Effector CD8-positive, alpha-beta T cell (primary cell): ENCODE measurements at places on chromosomes 3 and 15.

DNA sequence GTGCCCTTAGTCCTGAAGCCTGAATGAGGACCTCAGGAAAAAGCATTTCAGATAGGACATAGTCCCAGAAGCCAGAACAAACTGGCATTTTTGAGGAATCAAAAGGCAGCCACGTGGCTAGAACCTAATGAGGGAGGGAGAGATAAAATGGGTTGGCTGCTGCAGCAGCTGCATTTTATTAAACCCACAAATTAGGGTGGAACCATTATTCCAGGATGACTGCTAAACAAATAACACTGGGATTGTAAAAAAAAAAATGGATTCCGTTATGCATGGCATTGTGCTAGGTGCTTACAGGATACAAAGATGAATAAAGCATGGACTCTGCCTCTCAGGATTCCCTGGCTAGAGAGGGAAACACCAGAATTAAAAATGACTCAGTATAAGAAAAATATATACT lies 141.5 kb downstream of the SATB1 start:
- DNase-seq = no peak

GRCh38 chr3:150073031-150073430 lies 102.3 kb upstream of the PFN2 start:
- DNase-seq = no peak

DNA sequence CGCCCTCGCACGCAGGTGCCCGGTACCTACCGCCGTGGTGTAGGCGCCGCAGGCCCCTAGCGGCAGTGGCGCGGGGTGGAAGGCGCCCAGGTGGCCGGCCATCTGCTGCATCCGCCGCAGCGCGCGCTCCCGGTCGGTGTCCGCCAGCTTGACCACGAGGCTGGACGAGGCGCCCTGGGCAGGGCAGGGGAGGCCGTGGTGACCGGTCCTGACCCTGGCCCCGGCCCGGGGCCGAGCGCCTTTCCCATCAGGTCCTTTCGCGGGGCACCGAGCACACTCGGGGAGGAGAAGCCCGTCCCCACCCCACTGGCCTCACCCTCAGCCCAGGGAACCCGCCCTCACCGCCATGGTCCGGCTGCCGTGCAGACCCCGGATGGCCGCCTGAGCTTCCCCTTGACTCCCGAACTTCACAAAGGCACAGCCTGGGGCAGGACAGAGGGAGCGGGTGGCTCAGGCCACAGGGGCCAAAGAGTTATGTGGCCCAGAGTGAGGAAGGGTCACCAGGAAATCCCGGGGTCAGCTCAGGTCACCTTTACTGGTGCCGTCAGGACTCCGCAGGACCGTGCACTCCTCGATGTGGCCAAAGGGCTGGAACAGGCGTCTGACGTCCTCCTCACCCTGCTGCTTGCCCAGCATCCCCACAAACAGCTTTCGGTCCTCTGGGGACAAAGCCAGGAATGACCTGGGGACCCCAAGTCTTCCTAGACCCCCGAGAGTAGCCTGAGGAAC lies 17.4 kb upstream of the PARP6 start:
- DNase-seq = no peak

- DNase-seq = no peak
Observed at GRCh38 chr3:180657094-180657493, 22.2 kb downstream of the CCDC39 start.

DNA sequence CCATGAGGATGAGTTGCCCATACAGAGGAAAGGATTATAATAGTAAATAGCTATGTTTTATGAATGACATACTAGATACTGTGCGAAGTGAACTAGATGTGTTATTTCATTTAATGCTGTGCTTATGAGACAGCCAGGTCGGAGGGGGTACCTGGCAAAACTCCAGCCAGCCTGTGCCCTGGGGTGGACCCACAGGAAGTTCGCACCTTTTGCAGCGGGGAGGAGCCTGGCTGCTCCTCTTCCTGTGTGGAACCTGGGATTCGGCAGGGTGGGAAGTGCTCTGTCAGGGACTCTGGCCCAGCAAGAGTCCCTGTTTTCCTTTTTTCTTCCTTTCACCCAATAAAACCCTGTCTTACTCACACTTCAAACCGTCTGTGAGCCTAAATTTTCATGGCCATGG lies 452.2 kb downstream of the IL5RA start:
- DNase-seq = no peak

DNA sequence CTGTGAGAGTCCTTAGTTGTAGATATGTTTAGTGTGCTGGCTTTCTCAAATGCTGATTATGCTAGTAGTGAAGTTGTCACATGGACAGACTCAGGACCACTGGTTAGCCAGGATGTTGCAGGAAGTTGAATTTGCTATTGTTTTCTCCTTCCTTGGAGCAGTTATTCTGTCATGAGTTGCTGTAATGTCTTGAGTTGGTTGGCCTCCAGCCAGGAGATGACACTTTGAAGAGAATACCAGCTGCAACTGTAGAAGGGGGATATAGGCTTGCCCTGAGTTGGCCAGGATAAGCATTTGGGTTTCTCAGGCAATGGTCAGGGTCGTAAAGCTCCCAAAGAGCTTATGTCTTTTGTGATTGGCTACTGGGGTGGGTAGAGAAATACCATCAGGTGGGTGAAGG lies 206.7 kb downstream of the ZNF621 start:
- DNase-seq = no peak

GRCh38 chr3:185750702-185751101 lies 74.1 kb downstream of the IGF2BP2 start:
- DNase-seq = no peak

- DNase-seq = no peak
Observed at GRCh38 chr3:18630295-18630694, 205.2 kb upstream of the SATB1 start.

DNA sequence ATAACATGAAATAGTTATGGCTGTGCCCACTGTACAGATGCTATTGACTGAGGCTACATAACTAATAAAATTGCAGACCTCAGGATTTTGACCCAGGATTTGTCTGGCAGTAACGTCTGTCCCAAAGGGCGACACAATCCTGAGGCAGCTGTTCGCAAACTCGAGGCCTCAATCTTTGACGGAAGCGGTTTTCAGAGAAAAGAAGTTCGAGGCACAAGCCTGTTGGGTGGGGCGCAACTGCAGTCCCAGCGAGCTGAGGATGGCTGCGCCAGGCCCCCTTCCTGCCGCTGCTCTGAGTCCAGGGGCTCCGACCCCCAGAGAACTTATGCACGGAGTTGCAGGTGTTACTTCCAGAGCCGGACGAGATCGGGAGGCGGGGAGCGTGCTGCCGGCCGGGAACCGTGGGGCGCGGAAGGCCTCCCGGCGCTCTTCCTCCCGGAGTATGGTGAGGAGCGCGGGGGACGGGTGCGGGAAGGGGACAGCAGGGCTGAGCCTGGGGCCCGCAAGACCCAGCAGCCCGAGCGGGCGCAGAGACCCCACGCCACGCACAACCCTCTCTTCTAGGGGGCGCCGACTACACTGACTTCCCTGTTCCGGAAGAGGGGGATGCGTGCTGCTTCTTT lies at the start of gene PARP15:
TSS of gene PARP15 (plus strand) at position 242 of the 623 bp plus-strand sequence. CDS start at position 260, 18 bp downstream.
- peak; percentile 2 for DNase-seq

DNA sequence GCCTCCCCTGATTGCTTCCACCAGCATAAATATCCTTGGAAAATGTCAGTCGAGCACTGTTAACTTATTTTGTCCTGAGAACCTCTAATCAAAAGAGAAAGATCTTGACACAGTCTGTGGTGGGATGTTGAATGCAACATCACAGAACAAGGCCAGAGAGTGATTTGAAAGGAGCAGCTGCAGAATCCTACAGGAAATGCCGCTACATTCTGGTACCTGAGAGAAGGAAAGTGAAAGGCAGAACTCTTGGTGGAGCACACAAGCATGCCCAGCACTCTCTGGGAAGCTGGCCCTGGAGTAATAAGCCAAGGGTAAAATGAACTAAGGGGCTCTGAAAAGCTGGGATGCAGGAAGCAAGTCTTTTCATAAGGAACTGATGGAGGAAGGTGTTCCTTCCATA lies 75.8 kb downstream of the CBLB start:
- no peak for DNase-seq

GRCh38 chr15:43463507-43463906 lies 29.4 kb downstream of the TP53BP1 start:
- DNase-seq = no peak

DNA sequence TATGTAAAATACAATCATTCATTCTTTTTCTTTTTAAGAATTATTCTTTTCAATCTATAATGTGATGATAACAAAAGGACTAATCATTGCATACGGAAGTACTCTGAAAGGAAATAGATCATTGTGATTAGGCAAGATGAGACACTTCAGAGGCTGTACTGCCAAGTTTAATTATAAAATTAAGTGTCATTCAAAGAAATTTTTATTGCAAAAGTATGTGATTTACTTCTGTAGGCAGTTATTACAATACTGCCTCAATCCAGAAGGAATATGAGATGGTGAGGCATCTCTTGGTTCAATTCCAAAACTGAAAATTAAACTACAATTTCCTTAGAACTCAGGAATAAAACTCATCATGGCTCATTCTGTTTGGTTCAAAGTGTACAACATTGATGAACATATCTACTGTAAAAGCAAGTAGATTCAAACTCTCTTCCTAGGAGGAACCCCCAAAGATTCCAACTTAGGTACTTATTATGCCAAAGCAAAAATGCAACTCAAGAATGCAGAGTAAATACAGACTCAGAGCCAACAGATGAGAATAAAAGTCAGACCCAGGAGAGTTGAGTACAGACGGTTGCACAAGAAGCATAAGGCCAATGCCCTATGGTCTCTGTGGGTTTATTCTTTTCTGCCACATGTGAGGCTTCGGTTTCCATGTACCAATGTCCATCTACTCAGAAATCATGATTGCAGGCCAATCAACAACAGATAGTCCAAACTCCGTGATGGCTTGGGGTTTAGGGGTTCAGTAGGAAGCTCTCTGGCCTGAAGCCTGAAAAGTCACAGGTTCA lies 118.5 kb upstream of the WNT5A start:
- no peak for DNase-seq

DNA sequence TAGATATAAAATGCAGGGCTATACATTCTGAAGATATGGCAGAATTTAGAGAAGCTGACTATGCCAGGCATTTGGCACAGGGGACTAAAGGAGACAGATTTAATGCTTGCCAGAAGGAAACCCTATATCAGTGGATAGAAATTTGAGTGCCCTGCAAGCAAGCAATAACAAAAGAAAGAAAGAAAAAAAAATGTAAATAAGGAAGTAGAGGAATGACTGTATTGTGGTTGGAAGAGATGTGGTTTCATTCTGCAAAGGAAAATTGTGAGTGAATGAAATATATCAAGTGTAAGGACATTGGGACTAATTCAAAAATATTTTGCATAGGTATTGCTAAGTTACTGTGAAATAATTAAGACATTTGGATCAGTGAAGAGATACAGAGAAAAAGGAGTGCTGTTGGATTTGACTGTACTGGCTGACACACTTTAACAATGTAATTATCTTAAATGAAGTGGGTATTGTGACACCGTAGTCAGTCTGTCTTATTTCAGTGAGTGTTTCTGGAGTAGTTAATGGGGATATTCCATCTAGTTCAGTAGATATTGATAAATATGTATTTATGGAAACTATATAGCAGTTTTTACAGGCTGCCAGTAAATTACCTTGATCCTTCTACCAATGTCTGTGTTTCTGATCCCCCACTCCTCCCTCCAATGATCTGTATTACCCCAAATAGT lies 418.2 kb downstream of the CNTN4 start:
- no peak for DNase-seq

DNA sequence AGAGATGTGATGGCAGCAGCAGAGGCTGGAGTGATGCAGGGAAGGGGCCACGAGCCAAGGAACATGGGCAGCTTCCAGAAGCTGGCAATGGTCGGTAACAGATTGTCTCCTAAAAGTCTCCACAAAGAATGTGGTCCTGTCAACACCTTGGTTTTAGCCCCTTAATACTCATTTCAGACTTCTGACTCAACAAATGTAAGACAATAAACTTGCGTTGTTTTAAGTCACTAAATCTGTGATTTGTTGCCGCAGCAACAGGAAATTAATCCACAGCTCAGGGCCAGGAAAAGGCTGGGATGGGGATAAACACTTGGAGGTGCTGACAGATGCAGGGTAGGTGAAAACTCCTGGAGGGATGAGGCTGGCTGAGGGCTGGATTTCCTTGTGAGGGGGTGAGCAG lies 69.9 kb downstream of the OXNAD1 start:
- DNase-seq = no peak

DNA sequence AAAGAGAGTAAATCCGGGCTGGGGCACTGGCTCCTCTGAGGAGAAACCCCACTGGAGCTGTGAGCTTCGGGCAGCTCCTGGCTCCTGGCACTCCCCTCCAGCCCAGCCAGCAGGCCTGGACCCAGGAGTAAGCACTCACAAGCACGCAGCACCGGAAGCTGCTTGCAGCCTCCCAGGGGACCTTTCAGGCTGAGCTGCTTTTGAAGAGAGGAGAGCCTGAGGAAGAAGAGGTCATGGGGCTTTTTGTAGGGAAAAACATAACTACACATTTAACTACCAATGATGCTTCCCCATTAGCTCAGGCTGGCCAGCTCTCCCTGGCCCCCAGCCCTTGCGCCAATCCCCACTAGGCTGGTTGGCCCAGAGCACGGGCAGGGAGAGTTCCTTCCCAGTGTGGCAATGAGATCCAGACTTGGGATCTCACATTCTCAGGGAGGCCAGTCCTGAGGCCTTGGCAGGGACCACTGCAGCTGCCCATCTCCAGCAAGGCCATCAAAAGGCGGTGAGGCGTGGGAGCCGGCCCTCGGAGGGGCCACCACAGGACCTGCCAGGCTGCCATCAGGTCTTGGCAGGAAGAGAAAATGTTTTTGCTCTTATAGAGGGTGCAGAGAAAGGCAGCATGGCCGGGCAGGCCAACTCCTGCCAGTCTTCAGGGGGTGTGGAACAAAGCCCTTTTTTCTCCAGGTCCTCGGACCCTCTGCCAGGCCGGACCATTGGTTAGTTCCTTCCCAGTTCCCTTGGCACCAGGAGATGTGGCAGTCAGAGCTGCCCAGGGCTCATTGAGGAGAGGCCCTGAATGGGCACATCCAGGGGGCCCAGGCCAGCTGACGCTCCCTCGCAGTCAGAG lies 41.5 kb upstream of the MFGE8 start:
- no peak for DNase-seq

GRCh38 chr3:50609071-50609762 lies 2.4 kb downstream of the CISH start:
- DNase-seq = no peak

GRCh38 chr15:32838820-32839219 lies 121.0 kb downstream of the GREM1 start:
- DNase-seq = no peak

GRCh38 chr3:39541442-39541841 lies 74.0 kb downstream of the MOBP start:
- DNase-seq = no peak

DNA sequence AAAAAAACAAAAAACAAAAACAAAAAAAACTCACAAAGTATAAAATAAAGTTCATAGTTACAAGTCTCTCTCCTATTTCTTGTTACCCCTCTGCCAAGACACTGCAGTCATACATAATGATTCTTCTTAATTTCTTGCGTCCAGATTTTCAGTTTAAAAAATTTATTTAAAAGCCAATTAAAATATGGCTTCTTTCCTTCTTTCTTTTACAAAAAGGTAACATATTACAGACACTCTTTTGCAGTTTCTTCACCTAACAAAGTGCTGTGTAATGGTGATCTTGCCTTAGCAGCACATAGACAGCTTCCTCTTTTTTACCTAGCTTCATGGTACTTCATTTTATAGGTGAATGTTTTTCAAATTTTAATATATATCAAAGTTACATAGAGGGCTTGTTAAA lies 136.1 kb upstream of the SGO1 start:
- no peak for DNase-seq

GRCh38 chr15:99402014-99402729 lies 150.9 kb downstream of the LRRC28 start:
- no peak for DNase-seq

GRCh38 chr3:81651139-81651538 lies 110.3 kb downstream of the GBE1 start:
- DNase-seq = no peak
